ENCODE measurements at places on chromosomes 16 and 17.

DNA sequence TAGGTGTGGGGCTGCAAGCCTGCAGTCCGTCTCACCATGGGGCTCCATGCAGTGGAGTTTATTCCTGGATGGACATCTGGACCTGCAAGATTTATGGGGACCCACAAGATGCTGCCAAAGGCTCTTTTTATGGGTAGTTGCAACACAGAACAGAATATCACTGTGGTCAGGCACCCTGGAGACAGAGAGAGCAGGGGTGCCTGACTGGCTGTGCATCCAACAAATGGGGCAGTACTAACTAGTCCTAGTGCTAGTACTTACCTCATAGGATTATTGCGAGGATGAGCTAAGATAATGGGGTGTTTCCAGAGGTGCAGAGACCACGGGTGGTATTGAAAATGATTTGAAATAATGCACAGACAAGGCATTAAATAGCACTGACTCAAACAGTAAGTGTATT is 42.4 kb upstream of the MMP2 start:
- no peak for DNase-seq

- no peak for DNase-seq
Measured at GRCh38 chr16:1469693-1470201, 5.1 kb downstream of the CLCN7 start.

GRCh38 chr16:70679671-70680494 is 6.0 kb downstream of the MTSS2 start:
- peak; percentile 38 for DNase-seq

GRCh38 chr17:21194226-21194625 is 19.7 kb downstream of the TMEM11 start:
- DNase-seq = no peak

GRCh38 chr17:48628649-48629410 is 2.7 kb upstream of the HOXB9 start:
- DNase-seq = no peak

DNA sequence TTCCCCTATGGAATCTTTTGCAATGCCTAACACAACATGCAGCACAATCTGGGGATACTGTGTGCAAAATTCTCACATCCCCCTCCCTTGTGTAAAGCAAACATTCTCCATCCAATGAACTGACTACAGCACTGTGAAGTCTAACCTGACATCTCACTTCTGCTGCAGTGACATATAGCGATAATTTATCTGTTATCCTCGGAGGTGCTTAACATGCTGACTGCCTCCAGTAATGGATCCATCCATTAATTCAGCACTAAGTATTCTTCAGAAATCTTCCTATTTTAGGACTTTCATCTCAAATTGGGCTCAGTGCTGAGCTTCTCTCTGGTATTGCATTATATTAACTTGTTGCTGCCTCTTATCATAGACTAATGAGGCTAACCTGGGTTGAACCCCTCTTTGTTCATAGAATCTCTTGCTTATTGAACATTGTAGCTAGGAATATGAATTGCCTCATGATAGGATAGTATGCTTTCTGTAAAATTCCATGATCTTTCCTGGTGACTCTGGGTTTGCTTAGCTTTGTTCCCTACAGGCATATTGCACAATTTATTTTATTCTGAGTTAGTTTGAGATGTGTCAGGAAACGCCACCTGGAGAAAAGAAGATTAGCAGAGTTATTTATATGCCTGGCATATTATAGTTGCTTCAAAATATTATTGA is 187.9 kb downstream of the CNTNAP4 start:
- no peak for DNase-seq

DNA sequence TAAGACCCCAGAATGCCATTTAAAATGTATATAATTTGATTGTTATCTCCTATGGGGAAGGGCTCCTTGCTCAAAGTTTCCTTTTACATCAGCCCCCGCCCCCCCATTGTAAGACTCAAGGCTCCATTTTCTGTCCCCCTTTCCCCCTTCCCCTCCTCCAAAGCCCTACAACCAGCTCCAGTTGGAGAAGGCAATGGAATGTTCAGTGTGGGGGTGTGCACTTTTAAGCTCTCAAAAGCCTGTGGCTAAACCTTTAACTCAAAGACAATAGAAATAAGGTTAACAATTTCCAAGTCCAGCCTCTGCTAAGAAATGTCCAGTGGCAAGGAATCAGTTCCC is 114.7 kb downstream of the NOG start:
- peak; percentile 66 for DNase-seq

- no peak for DNase-seq
Measured at GRCh38 chr16:54822492-54822891, 108.2 kb upstream of the IRX5 start.

All from fibroblast of skin of right quadriceps (primary cell).